Right lung (tissue), 10 donors: ENCODE measurements at places on chromosomes 5 and 9. TPM values are rescaled to one million over a fixed set of nuclear protein-coding genes. Genes with fewer than 3 reads are reported as not detected.
A peak's percentile ranks its signal among the peaks of the same experiment; 100 is the strongest.

DNA sequence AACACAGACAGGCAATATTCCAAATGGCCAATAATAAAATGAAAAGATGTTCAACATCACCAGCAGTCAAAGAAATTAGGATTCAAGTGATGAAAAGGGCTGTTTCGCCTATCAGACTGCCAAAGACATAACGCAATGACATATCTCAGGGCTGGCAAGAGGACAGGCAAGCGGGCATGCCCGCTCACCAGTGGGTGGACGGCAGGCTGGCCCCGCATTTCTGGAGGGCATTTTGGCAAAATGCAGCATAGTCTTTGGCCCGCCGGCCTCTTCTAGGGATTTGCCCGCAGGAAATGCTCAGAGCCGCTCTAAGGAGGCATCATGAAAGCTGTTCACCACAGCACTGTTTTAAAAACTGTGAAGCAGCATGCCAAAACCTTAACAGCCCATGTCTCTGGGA lies 1.4 kb upstream of the PPP1R26 start:
- DNase-seq = no peak

TICAM2 gene
- polyA plus RNA-seq = 6.5 TPM

DNA sequence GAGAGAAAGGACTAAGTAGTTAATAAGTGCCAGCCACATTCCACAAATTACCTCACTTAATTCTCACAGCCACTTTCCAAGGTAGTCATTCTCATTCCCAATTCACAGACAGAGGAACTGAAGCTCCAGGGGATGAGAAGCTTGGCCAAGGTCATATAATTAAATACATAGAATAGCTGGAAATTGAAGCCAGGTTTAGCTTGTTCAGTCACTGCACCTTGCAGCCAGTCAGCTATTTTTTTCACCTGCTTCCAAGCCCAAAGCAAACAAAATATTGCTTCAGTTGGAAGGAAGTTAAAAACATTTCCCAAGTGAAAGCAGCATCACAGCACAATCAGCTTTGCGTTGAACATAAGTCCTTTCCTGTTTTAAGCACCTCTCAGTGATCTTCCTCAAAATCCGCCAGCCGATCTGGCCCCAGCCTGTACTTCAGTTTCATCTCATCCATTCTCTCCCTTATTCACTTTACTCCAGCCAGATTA lies 4.8 kb downstream of the ALDH1A1 start:
- no peak for DNase-seq

DNA sequence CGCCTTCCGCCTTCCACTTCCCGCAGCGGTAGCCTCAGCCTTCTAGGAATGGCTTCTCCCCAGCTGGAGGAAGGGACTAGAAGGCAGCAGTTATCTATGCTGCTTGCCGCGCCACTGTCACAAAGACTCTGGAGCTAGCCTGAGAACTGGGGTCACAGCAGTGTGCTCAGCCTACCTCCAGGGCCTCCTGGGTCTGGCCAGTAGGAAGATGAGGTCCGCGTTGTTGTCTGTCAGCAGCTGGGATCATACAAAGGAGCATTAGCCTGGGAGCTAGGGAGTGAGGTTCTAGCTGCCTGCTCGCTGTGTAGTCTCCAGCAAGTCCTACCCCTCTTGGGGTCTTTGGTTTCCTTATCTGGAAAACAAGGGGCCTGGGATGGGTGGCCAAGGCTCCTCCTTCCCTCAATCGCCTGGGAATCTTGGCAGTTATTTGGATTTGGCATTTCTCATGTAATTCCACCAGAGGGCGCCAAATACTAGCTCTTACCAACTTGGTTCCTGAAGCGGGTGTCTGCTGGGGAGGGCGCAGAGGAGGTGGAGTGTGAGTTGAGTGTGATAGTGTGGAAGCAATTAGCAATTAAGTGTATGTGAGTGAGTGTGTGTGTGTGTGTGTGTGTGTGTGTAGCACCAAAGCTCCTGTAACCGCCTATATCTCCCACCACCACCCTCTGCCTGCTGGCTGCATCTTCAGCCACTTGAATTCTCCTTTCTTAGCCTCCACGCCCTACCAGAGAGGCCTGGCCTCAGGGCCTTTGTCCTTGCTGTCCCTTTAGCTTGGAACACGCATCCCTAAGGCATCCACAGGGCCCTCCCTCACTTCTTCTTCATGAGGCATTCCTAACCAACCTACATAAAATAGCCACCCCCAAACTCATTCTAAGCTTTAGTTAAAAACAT lies 97.1 kb downstream of the ENTREP1 start:
- DNase-seq = peak; percentile 69

GRCh38 chr9:95181226-95181818 lies 136.2 kb downstream of the FANCC start:
- DNase-seq = no peak

- no peak for DNase-seq
Measured at GRCh38 chr9:86942281-86943200, 4.8 kb downstream of the GAS1 start.

- DNase-seq = no peak
Measured at GRCh38 chr9:123658792-123659191, 271.1 kb downstream of the DENND1A start.

CCDC171 gene
- 7.7 TPM for polyA plus RNA-seq

ABO gene
- 3.9 TPM for polyA plus RNA-seq

GRCh38 chr9:9352877-9353481 lies 1259.8 kb downstream of the PTPRD start:
- DNase-seq = no peak

SPACA9 gene
- polyA plus RNA-seq = 13.5 TPM

SH3PXD2B gene
- polyA plus RNA-seq = 43.2 TPM

DNA sequence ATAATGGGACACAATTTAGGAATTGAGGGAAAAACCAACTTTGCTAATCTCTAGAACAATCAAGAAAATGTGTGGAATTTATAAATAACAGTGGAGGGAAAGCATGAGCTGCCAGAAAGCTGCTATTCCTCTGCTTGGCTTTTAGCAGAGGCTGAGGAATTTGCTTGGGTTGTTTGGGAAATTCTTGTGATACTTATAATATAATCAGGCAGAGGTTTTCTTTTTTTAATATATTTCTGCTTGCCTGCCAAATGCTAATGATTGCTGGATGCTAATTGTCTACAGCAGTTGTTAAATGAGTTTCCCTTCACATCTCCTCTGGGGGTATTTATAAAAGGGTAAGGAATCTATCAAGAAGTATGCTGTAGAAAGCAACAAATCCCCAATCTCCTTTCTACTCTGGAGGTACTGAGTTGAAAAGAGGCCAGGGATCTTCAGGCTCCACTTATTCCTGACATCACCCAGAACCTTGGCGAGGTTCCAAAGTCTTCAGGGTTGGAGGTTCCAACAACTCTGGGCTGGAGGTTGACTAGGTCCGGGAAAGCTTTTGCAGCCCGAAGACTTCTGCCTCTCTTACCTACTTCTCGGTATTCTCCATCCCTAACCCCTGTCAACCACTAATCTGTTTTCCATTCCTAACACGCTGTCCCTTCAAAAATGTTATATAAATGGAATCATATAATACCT lies 60.4 kb upstream of the TMED7 start:
- DNase-seq = peak; percentile 32

- DNase-seq = no peak
Measured at GRCh38 chr9:18675332-18675731, 201.4 kb downstream of the ADAMTSL1 start.

- no peak for DNase-seq
Measured at GRCh38 chr5:172593306-172593705, 47.8 kb upstream of the NEURL1B start.

DNA sequence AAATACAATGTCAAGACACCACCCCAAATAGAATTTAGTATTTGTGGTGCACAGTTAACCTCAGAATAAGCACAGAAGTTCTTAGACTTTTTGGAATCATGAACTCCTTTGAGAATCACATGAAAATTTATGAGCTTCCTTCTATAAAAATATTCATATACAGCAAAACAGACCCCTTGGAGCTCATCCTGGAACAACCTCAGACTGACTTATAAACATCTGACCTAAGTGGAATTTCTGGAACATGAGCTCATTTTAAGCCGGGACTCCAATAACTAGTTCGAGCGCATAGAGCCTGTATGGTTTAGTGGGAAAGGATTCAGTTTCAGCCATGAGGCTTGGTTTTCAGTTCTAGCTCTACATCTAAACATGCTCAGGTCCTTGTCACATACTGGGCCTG lies 192.3 kb downstream of the DEPDC1B start:
- DNase-seq = no peak

DNA sequence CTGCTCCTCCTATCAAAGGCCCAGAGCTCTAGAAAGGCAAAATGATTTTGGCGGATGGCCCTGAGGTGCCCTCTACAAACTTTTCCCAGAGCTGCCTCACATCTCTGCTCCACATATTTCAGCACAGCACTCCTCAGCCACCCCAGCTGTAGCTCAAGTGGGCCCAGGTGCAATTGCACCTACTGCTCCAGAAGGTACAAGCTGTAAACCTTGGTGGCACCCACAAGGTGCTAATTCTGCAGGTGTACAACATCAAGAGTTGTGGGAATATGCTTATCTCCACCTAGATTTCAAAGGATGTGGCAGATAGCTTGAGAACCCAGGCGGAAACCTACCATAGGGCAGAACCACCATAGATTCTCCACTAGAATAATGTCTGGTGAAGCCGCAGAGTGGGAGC lies 432.2 kb downstream of the TMEM232 start:
- no peak for DNase-seq

GRCh38 chr9:98619788-98620187 lies 88.9 kb downstream of the GABBR2 start:
- DNase-seq = no peak

GRCh38 chr5:171367424-171368370 lies 20.0 kb upstream of the NPM1 start:
- no peak for DNase-seq

DNA sequence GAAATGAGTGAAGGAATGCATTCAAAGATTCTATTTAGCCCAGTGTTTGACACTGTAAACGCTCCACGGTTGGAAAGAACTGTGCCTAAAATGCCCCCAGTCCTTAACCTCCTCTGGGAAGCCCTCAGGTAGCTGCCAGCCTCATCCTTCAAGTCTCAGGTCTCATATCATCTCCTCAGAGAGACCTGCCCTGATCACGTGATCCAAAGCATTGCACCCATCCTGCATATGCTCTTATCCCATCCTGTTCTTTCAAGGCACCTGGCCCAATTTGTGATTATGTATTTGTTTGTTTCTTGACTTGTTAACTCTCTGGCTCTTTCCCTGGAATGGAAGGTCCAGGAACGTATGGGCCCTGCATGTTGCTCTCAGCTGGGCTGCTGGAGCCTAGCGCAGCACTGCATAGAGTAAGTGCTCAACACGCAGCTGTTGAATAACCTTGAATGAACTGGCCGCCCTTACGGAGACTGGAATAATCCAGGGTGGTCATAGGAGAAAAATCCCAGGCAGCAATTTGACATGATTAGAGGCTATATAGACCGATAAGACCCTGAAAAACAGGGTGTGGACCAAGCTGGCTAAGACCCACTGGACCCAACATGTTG lies 8.7 kb downstream of the C1QTNF2 start:
- DNase-seq = no peak

DNA sequence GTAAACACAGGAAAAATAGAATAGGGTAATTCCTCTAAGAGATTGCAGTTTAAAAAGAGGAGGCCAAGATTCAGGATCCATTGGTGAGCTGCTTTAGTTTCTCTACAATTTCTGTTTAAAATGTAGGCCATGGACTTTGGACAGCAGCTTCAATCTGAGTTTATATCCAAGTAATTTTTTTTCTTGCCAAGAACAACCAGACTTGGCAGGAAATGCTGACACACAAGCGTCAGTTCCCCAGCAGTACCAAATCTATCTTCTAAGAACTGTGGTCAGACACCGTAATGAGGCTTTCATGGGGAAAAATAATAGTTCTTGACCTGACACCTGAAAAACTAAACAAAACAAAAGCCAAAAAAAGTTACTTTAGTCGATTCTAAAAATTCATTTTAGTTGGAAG lies 528.8 kb downstream of the CSNK1G3 start:
- DNase-seq = no peak

DNA sequence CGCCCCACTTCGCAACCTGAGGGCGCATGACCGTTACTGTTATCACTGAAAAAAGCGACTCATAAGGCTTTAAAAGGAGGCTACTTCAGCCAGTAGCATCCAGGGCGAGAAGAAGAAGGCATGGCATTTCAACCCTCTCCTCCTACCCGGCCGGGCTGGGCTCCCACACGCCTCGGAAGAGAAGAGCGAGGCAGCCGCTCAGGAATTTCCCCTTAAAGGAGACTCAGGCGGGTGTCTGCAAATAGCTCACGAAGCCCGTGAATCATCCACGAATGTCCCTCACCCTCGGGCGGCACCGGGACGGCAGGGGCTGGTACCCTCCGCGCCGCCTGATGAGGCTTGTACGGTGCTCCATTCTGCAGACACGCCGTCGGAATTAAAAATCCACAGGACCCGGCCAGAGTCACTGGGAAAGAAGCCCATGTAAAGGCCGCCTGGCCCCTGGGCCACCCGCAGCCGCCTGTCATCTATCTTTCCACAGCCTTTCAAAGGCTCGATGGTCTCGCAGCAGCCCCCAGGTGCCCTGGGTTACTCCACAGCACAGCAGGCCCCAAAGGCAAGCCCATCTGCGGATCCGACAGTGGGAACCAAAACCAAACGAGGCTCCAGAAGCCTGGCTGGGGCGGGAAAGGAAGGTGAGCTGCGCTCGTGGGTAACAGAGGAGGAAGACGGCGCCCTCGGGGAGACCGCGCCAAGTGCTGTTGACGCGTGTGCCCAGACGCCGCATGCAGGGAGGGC lies 11.8 kb downstream of the SLC12A7 start:
- DNase-seq = no peak

GRCh38 chr9:135048758-135049444 lies 38.6 kb upstream of the OLFM1 start:
- DNase-seq = no peak

SLC6A19 gene
- not detected for polyA plus RNA-seq

DNA sequence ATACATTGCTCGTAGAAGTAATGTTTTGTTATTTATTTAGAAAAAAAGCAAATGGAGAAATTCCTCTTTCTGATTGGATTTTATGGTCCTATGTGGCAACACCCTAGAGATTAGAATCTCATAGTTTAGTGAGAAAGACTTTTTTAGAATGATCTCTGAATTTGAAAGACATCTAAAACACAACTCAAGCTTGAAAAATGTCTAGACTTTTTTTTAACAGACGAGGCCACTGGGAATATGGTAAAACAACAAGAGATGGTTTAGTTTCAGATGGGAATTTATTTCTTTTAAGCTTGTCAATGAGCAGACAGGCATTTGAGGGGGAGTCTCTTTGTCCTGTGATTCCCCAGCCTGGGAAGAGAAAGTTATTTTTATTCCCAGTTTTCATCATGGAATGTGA lies 122.1 kb downstream of the NTRK2 start:
- DNase-seq = no peak
